Stimulated activated CD4-positive, alpha-beta T cell treated with anti-CD3 and anti-CD28 coated beads, Interleukin-15, amount 100 ng/mL, for 1 hour (primary cell): ENCODE measurements at places on chromosomes 6 and 20.

DNA sequence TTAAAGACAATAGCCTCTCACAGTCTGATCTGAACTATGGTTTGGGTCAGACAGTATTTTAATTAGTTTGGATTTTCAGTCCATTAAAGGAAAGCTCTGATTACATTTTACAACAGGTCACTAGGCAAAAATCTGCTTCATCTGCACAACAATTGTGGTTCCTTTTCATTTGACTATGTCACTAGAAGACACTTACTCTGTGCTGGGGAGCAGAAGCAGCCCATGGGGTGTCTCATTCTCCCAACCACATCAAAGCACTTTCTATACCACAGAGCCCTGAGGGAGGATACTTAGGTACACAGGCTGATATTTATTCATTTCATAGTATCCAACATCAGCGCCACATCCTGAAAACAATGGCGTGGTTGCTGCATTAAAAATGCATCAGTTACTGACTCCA, 36.6 kb upstream of the HDAC2 start:
- DNase-seq = no peak

DNA sequence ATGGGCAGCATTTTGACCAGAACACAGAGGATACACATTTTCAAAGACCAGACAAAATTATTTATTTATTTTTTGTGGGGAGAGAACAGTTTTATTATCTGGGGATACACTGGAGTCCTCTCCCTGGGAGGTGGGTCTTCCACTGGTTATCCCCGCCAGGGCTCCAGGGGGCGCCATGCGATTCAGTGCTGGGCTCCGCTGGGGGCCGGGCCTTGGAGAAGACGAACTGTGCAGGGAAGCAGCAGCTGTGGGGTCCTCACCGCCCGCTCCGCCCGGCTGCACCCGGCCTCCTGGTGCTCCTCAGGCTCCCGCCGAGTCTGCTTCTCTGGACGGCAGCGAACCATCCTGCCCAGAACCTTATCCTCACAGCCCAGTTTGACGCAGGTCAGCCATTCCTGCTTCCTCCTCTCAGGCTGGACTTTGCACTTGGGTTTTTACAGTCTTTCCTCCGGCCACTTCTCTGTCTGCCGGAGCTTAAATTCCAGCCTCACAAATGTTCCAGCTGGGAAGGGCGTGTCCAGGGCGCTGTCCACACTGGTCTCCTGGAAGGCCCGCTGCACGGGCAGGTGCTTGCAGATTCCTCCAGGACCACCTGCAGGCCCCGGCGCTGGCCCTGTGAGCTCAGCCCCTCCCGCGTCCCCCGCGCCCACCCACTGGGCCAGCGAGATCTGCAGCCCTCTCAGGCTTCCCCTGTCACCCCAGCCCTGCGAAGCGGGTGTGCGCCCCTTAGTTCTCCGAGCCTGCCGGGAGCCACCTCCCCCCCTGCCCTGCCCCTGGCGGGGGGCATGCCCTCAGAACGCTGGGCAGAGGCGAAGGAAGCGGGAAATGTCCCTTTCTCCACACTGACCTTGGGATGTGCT, 1830.0 kb upstream of the DEFB115 start:
- DNase-seq = no peak

DNA sequence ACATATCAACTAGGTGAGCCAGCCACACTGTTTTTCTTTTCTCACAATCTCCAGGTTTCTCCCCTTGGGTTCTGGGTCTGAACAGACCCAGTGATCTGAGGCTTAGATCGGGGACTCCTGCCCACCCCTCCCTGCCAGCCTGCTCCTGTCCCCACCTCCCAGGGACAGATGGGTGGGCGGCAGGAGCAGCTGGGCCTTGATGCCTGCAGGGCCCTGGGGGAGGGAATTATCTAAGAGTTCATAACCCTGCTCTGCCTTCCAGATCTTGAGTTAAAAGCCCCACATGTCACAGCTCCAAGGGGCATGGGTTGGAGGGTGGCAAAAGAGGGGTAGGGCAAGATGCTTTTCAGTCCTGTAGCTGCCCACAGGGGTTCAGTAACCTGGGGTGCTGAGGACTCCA, 5.2 kb upstream of the XKR7 start:
- DNase-seq = no peak

DNA sequence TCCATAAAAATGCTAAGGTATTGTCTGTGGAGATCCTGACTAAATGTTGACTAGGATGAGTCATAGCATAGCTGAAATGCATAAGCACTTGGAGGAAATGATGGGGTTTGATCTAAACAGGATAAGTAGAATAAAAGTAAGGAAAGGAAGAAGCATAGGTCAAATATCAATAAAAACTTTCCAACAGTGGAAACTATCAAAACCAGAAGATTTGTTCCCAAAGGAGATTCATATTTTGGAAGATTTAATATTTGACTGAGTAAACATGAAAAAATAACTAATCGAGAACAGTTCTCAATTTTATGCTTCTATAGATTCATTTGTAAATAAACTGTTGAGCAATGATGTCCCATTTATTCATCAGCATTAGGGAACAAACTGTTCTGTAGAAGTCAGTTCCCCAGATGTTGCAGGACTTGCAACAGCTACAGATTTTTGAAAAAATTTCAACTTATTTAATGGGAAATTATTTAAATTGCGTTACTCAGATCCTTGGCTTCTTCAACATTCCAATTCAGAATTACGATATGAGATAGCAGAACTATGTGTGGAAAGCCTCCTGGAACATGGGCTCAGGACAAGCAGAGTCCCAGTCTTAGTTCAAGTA, 133.7 kb upstream of the TBX18 start:
- no peak for DNase-seq

DNA sequence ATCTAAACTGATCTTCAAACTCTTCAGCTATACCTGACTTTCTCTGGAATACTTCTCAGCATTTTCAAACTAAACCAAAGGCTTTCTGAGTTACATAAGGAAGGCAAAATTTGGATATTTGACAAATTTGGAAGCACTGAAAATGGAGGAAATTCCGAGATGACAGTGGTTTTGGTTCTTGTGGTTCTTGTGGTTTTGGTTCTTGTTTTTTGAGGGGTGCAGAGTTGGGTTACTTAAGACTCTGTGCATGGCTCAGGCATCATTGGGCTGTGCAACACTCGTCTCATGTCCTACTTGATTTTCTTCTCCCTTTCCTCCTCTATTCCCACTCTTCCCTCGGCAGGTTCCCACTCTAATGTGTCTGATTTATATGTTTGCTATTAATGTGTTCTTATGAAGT, 78.0 kb downstream of the SLC22A3 start:
- DNase-seq = no peak

DNA sequence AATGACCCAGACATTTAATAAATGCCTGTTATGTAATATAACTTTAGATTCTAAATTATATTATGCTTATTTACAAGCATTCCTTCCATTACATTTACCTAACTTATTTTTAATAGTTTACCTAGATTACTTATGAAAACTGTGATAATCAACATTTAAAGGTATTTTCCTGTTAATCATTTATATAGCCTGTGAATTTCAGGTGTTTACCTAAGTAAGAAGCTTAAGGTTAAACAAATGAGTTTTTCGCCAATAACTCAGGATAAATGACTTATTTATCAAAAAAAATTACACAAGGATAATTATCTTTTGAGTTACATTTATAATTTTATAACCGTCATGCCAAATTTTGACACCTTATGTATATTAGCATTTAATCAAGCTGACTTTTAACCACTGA, 35.5 kb downstream of the UBD start:
- DNase-seq = no peak

DNA sequence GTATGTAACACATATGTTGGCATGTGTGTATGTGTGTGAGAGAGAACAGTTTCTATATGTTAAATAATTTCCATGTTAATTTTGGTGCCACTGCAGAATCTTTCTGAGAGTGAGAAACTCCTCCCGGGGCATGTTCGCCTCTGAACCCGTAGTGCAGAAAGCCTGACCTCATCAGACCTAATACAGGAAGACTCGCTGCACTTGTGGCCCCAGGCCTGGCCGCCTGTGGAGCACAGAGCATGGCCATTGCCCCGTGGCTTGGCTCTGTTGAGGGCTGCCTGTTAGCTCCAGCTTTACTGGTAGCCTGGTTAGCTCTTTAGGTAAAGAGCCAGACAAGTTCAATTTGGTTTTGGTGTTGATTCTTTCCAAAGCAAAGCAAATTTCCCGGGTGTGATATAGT, 25.5 kb downstream of the FARS2 start:
- DNase-seq = no peak

DNA sequence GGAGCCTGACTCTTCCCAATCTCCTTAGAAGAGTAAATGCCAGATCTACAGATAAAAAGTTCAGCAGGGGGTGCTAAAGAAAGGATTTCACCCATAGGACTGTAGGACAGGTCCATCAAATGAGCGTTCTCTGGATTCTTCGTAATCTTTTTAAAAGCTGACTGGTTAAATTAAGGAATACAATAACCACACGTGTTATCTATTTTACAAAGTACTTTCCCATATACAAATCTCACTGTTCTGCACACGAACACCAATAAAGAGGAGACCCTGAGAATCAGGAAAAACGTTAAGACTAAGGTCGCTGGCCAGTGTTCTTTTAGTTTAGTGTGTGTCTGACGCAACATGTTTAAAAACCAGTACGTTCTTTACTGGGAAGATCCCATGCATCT, 542 bp downstream of the TUBE1 start:
- no peak for DNase-seq

GRCh38 chr6:144659202-144660182, 374.4 kb downstream of the UTRN start:
- DNase-seq = no peak

- no peak for DNase-seq
Observed at GRCh38 chr6:112595841-112596240, 248.7 kb downstream of the RFPL4B start.

- DNase-seq = no peak
Observed at GRCh38 chr6:27091661-27092315, 155.7 kb upstream of the PRSS16 start.

GRCh38 chr6:1297746-1298145, 14.2 kb upstream of the FOXQ1 start:
- DNase-seq = no peak

GRCh38 chr6:81944661-81945060, 192.2 kb upstream of the TENT5A start:
- DNase-seq = no peak

DNA sequence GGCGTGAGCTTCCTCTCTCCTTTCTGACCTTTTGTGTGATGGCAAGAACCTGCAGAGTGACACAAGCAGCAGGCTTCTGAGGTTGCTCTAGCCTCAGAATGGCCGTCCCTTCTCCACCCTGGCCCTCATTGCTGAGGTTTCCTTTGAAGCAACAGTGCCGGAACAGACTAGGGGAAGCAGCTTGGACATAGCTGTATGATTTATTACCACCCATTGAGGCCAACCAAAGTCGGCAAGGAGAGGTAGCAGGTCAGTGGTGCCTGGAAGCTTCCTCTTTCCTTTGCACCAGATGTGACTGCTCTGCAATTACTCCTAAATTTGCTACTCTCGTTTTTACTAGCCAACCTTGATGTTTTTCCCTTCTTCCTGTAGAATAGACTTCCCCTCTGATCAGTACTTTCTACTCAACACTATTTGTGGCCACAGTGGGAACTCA, 31.4 kb downstream of the PTPN1 start:
- no peak for DNase-seq

DNA sequence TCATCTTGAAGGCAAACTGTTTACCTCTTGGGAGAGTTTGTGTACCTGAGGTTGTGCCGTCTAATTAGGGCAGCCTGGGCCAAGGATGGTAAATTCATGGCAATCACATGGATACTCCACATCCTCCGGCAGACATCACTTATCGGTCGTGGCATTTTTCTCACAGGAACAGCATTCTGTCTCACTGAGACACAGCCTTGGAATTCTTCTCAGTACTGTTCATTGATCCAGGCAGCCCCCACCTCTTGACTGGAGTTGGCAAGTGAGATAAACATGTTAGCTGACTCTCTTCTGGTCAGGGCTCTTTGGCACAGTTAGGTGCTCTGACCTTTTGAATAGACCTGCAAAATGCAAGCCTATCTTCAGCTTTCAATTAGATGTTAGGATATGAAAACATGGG, 511.4 kb upstream of the FLRT3 start:
- DNase-seq = no peak

GRCh38 chr6:35647400-35647799, 41.3 kb downstream of the FKBP5 start:
- no peak for DNase-seq

DNA sequence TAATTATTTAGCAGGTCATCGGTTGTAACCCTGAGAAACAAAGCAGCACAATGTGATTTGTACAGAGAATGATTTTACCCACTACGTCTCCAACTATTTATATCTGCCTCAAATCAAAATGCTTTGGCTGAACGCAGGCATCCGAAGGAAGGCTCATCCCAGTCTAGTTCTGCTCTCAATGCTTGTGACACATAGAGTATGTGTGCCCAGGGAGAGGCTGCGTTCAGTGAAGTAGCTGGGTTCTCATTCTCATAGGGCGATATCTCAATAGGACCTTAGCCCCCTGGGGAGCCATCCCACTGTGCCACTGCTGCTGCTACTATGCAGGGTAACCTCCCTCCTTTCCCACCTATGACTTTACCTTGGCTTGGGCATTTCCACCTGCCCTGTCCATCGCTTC, 407 bp downstream of the GABRR2 start:
- DNase-seq = no peak

- no peak for DNase-seq
Observed at GRCh38 chr6:4381381-4381780, 246.0 kb upstream of the ECI2 start.

- DNase-seq = peak; percentile 63
Observed at GRCh38 chr20:46406986-46407670, 713 bp upstream of the ELMO2 start.

GRCh38 chr6:49551866-49552129, 1.3 kb downstream of the C6orf141 start:
- DNase-seq = no peak

DNA sequence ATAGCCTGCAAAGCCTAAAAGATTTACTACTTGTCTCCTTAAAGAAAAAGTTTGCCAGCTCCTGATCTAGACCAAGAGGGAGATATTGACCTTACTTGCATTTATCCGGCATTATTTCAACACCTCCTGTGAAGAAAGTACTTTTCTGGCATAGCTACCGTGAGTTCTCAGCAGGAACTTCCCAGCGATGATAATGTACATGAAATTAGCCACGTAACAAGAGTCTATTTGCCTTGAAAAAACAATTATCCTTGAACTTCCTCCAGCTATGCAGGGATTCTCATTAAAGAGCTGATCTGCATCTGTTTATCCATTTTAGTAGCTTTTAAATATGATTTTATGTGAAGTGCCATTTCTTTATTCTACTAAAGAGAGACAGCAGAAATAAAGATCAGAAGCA, 41.7 kb downstream of the ALDH5A1 start:
- no peak for DNase-seq

- DNase-seq = no peak
Observed at GRCh38 chr6:28814032-28814976, 109.5 kb downstream of the TRIM27 start.

GRCh38 chr6:90197854-90198496, 98.7 kb downstream of the BACH2 start:
- no peak for DNase-seq

DNA sequence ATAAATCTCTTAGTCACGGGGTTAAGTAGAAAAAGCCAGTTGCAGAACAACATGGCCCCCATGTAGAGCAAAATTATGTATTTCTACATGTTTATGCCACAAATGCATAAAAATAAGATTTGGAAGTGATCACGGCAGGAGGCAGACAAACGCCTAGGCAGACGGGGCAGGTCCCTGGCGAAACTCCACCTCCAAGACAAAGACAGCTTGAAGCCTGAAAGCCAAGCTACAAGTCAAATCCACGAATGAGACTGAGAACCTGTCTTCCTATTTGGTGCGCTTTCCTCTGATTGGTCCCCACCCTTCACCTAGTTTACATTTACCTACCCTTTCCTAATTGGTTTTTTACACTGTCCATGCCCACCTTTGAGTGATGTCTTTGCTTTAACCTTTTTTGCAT, 28.7 kb upstream of the AHCY start:
- DNase-seq = no peak
